GM23248 (cell line): ENCODE measurements at places on chromosomes 16 and 17.

DNA sequence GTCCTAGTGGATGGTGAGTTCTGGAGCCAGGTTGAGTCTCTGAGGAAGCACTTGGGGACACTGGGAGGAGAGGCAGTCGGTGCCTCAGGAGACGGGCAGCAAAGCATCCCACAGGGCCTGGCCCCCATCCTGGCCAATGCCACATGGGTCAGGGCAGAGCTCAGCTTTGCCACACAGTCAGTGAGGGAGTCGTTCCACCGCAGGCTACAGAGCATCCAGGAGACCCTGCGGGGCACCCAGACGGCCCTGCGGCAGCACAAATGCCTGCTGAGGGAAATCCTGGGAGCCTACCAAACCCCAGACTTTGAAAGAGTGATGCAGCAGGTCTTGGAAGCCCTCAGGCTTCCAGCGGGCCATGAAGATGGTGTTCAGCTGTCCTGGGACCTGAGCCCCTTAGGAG is 39.7 kb downstream of the PLD6 start:
- no peak for DNase-seq

- no peak for DNase-seq
Observed at GRCh38 chr16:12516621-12517309, 286.9 kb downstream of the CPPED1 start.

- peak; percentile 50 for DNase-seq
Observed at GRCh38 chr16:52976539-52977167, 76.0 kb downstream of the CHD9NB start.

GRCh38 chr17:49832840-49833599 is 14.8 kb downstream of the TAC4 start:
- no peak for DNase-seq

DNA sequence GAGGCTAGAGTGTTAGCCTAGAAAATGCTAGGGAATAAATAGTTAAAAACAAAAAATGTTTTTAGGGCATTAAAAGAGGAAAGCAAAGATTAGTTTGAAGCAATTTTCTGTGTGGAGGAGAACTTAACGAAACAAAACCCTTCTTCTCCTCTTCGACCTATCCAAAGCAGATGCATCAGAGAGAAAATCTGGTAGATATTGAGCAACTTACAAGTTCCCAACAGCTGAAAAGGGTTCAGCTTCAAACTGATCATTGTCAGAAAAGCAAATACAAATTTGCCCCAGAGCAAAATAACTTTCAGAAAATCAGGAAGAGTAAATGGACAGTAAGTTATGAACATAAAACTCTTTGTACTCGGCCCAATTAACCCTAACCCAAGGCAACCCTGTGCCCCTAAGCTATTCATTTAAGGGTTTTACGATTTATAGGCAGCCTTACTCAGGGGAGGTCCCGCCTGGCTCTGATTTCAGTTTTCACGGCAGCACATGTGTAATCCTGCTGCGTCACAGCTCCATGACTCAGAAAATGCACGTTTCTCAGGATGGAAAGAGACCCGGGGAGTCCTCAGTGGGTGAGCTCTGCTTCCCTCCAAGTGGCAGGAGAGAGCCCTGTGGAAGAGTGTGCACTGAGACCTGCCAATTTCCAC is 405.7 kb upstream of the SALL1 start:
- peak; percentile 94 for DNase-seq

DNA sequence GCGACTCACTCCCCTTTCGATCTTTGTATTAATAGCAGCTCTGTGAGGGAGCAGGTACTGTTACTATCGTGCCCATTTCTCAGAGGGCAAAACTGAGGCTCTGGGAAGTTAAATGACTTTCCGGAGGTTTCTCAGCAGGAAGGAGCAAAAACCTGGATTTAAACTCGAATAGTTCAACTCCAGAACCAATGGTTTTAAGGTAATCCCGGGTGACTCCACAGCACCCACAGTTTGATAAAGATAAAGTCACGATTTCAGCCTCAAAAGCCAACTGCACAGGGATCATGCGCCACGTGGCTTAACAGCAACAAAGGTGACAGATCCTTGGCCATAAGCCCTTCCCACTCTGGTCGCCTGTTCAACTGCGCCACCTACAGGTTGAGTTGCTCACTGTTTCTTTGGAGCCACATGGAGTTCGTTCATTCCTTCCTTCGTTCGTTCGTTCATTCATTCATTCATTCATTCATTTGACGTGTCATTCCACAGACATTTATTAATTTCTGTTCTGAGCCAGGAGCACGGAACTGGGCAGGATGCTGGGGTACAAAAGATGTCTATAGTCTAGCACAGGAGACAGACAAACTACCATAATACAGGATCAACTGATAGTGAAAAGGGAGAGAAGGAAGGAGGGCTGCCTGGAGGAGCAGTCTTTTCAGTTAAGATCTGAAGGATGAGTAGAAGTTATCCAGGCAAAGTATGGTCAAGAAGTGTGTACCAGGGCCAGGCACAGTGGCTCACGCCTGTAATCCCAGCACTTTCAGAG is 134.8 kb downstream of the HS3ST2 start:
- DNase-seq: peak; percentile 76

DNA sequence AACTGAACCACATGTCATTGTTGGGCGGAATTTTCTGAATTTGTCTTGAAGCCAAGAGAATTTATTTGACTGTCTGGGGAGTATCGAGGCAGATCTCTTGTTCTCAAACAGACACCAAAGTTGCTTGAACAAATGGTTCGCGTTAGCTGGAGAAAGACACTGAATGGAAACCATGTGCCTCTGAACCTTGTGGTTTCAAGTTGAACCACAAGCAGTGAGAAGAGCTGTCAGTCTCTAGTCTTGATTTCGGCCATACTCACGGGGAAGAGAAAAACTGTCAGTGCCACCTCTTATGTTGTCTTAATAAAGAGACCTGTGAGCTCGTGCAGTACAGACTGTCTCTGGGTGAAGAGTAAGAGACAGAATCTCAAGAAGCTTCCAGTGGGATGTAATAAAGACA is 886.5 kb upstream of the SOX9 start:
- DNase-seq: no peak

- no peak for DNase-seq
Observed at GRCh38 chr16:61148930-61149329, 887.3 kb downstream of the CDH8 start.

- DNase-seq: peak; percentile 73
Observed at GRCh38 chr17:47802341-47803022, 19.1 kb downstream of the OSBPL7 start.

- no peak for DNase-seq
Observed at GRCh38 chr16:83676086-83676485, 131.7 kb upstream of the HSBP1 start.

GRCh38 chr16:68064791-68065365 is 20.3 kb upstream of the NFATC3 start:
- peak; percentile 80 for DNase-seq

GRCh38 chr16:4724661-4725270 is 9.3 kb downstream of the ANKS3 start:
- DNase-seq: no peak

GRCh38 chr16:24876231-24876630 is 30.5 kb downstream of the SLC5A11 start:
- no peak for DNase-seq

- no peak for DNase-seq
Observed at GRCh38 chr17:59558039-59558438, 7.4 kb upstream of the DHX40 start.

GRCh38 chr16:84725481-84726078 is 25.8 kb downstream of the USP10 start:
- no peak for DNase-seq

- no peak for DNase-seq
Observed at GRCh38 chr16:11334831-11335404, 10.3 kb upstream of the RMI2 start.

DNA sequence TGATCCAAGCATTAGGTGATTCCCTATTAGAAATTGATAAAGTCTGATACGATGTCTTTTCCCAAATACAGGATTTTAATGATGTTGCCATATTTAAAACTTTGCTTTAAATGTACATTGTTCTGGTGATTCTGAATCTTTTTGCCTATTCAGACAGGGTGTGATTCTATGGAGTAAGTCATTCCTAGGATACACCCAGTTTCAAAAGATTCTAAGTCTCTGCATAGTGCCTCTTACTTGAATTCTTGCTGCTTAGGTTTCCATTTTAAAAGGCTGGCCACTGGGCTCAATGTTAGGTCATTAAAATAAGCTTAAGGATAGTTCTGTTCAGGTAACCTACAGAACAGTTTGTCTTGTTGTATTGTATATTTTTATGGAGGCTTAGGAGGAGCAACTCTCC is 22.0 kb upstream of the ARL2BP start:
- DNase-seq: no peak

GRCh38 chr17:42414704-42415409 is 8.2 kb downstream of the CAVIN1 start:
- no peak for DNase-seq

- no peak for DNase-seq
Observed at GRCh38 chr17:33940769-33941370, 314.2 kb upstream of the CCL2 start.

GRCh38 chr17:60442271-60443173 is 20.2 kb downstream of the CHCT1 start:
- peak; percentile 69 for DNase-seq

DNA sequence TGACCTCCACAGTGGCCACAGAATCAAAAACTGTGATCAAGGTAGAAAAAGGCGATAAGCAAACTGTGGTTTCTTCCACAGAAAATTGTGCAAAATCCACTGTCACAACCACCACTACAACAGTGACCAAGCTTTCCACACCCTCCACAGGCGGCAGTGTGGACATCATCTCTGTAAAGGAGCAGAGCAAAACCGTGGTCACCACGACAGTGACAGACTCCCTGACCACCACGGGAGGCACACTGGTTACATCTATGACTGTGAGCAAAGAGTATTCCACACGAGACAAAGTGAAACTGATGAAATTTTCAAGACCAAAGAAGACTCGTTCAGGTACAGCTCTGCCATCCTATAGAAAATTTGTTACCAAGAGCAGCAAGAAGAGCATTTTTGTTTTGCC is 83.6 kb downstream of the C17orf58 start:
- no peak for DNase-seq

DNA sequence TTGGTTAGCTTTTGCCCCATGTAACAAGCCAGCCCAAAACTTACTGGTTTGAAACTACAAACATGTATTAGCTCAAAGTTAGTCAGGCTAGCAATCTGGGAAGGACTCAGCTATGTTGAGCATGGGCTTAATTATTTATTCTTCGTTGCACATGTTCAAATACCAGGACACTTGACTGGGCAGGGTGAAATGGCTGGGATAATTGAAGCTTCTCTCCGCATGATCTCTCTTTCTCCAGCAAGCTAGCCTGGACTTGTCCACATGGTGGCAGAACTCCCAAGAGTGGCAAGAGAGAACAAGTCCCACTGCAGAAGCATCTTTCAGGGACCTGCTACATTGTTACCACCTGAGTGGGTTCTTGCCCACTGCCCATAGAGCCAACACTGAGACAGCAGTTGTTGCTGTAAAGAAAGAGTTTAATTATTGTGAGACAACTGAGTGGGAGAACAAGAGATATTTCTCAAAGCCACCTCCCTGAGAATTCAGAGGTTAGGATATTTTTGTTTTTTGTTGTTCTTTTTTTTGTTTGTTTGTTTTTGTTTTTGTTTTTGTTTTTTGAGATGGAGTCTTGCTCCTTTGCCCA is 16.8 kb upstream of the ATF7IP2 start:
- DNase-seq: no peak

DNA sequence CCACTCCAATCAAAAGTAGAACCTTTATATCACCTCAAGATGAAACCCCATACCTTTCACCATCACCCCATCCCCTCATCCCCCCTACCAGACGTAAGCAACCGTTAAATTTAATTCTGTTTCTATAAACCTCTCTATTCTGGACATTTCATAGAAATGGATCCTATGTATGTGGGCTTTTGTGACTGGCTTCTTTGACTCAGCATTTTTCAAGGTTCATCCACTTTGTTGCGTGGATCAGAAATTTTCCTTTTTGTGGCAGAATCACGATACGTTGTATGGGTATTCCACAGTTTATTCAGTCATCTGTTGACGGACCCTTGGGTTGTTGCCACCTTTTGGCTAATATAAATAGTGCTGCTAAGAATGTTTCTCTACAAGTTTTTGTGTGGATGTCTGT is 8.6 kb downstream of the PLCG2 start:
- DNase-seq: no peak

DNA sequence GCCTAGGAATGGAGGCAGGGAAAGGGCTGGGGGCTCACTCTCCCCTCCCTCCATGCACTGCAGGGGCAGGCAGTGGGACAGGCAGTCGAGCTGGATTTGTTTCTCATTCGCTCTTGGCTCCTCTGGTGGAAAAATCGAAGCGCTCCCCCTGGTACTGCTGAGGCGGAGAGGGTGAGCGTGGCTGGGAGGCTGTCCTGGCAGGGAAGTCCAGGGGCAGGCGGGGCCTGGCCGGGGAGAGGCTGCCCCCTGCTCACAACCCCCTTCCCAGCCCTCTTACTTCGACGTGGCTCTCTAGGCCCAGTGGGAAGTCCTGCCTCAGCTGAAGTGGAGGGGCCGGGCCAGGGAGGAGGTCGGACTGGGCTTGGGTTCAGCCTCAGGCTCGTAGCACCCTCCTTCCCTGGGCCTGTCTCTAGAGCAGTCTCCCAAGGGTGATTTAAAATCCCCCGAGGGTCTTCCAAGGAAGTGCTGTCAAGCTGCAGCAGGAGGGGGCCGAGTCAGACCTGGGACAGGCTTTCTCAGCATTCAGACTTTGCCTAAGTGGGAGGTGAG is 16.5 kb upstream of the TMEM92 start:
- no peak for DNase-seq

DNA sequence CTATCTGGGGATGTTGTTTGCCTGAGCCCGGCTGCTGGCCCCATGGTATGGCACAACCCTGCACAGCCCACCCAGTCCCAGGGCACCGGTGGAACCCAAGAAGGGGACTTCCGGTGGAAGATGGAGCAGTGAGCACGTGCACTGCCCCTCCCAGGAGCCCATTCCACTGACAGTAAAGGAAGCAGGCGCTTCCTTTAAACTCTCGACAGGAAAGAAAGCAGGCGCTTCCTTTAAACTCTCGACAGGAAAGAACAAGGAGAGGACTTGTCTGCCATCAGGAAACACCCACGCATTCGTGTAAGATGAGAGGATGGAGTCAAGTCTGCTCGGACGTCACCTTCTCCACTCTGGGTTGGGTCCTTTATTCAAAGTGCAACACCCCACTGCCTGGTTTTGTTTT is 53.7 kb downstream of the IL21R start:
- DNase-seq: no peak

DNA sequence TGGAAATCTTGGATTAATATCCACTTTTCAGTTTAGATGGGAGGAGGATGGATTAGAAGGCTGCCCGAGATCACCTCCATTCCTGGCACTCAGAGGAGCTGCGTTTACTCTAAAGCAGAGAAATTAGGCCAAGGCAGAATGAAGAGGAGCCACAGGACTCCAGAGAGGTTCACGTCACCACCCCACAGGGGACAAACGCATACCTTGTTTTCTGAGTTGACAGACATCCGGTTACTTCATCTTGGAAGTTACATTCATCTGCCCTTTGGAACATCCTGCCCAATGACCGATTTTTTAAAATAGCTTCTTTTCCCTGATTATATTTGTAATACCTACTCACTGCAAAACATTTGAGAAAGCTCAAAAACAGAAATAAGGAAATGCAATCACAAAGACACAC is 220.0 kb downstream of the SOX9 start:
- DNase-seq: no peak

DNA sequence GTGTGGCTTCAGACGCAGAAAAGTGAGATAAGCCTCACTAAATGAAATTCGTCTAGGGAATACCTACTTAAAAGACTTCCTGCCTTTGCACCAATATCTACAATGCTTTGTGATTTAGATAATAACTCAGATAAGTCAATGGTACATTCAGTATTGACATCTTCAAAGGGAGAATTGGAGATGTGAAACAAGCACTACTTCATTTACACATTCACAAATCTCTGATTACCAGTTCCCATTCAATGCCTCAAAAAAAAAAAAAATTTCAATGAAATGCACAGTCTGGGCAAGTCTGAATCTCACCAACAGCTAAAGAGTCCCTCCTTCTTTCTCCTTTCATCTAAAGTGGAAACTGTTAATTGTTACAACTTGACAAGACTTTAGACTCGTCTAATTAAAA is 3.7 kb downstream of the PHF12 start:
- DNase-seq: no peak
